Ammon's horn (tissue), 1 donor: ENCODE measurements at places on chromosomes 1 and 21.

- DNase-seq: no peak
Measured at GRCh38 chr1:33649759-33650158, 177.3 kb downstream of the ZSCAN20 start.

- no peak for DNase-seq
Measured at GRCh38 chr1:6111571-6111970, 65.9 kb downstream of the KCNAB2 start.

DNA sequence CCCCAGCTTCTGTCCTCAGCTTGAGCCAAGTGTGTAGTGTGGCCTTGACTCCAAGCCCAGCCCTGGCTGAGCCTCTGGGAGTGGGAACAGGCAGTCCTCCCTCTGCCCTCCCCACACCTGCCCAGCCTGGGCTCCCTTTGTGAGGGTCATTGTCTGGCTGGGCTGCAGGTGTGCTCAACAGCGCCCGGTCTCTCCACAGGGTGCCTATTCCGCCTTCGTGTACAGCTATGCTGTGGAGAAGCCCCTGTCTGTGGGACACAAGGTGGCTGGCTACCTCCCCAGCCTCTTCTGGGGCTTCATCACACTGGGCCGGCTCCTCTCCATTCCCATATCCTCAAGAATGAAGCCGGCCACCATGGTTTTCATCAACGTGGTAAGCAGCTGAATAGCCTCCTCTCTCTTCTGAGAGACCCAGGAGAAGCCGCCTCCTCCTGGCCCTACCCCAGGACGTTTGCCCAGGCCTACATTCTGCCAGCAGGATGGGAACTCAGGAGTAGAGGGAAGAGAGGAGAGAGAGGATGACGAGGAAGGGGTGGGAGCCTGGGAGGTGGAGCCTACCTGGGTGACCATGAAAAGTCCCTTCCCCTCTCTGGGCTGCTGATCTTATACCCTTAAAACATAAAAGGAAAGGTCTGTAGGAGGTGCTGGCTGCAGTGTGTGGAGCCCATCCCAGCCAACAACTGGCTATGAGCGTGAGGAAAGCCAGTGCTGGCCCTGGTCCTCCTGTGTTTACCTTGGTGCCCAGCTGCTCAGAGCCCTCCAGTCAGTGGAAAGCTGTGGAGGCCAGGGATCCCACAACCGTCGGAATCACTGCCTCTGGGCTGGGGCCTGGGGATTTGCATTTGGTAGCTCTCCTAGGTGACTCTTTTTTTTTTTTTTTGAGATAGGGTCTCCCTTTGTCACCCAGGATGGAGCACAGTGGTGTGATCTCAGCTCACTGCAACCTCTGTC is 45.7 kb downstream of the ELK4 start:
- DNase-seq: no peak

- DNase-seq: no peak
Measured at GRCh38 chr21:34008618-34009017, 64.8 kb upstream of the MRPS6 start.

- no peak for DNase-seq
Measured at GRCh38 chr21:17590430-17590829, 22.3 kb downstream of the BTG3 start.

GRCh38 chr21:42331660-42332059 is 16.5 kb upstream of the TFF3 start:
- no peak for DNase-seq

GRCh38 chr1:247561711-247562110 is 12.8 kb downstream of the GCSAML start:
- no peak for DNase-seq

GRCh38 chr1:21216835-21217811 is 40.4 kb upstream of the EIF4G3 start:
- peak; percentile 41 for DNase-seq

DNA sequence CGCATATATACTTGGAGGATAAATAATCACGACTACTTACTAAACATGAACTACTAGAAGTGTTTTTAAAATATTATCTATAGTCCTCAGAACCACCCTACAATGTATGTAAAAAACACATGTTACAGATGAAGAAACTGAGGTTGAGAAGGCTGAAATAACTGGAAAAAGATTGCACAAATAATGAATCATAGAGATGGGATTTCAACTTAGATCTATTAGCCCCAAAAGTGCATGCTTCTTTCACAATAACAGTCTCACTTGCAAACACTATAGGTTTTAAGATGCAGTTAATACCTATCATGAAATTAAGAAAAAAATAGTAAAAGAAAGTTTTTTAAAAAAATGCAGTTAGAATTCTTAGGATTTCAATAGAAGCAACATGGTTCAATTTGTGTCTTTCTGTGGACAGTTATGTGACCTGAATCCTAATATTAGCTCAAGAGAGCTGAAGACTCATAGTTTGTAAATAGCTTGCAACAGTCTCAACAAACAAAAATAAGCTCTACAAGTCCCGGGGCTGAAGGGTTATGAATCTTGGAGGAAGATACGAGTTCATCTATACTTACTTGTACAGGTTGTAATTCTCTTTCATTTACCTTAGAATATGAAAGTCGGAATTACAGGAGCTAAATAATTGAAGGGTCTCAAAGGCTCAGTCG is 58.6 kb upstream of the NTPCR start:
- no peak for DNase-seq

DNA sequence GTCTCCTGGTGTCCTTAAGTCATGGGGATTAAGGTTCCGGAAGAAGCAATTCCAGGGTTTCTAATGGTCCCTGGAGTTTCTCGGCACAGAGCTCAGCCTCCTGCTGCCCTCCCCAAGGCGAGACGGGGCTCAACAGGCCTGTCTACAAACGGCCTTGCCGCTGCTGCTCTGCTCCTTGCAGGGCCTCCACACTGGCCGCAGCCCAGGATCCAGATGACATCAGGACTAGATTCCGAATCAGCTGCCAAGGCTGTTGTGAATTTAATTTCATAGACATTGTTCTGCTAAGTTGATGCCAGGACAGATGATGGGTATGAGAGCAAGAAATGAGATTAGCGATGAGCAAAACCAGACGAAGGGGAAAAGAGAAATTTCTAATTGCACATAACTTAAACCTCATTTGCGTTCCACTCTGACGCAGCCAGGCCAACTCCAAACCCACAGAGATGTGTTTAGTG is 103.6 kb upstream of the BACE2 start:
- peak; percentile 14 for DNase-seq

GRCh38 chr1:165543532-165544438 is at the start of gene LRRC52:
Gene LRRC52, plus strand, starts transcription at chr1:165544000. Its CDS starts 297 bp downstream, at chr1:165544297.
- DNase-seq: peak; percentile 77

GRCh38 chr1:213561870-213562269 is 425.9 kb upstream of the PROX1 start:
- DNase-seq: no peak

- DNase-seq: peak; percentile 48
Measured at GRCh38 chr1:58815069-58815685, 31.3 kb upstream of the JUN start.

- no peak for DNase-seq
Measured at GRCh38 chr1:35893051-35893879, 10.3 kb downstream of the AGO1 start.

DNA sequence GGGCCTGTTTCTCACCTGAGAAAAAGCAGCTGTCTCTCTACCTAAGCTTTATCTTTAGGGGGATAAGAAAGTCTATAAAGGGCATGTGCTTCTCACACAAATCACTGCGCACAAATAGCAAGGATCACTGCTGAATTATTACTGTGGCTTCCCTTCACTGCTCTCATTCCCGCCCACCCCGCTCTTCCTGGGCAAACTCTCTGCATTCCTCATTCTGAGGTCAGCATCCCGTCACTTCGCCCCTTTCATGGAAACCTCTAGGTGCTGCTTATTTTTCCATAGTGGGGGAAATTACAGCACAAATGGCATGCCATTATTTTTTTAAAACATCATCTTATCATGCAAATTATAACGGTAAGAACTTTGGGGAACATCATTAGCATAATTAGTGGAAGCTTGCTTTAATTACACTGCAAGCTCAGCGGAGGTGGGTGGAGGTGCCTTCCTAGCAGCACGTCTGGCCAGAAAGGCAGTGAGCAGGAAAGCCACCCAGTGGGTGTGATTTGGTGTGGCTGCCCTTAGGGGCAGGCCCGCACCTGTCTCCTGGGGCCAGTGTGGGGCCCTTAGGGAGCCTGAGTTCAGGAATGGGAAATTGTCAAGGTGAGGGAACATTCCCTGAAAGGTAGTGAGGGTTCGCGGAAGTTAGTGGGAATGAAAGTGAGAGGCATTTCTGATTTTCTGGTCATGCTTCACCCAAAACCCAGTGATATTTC is 105.9 kb downstream of the LAMC2 start:
- no peak for DNase-seq

- DNase-seq: no peak
Measured at GRCh38 chr1:204927673-204928641, 57.3 kb downstream of the NFASC start.

DNA sequence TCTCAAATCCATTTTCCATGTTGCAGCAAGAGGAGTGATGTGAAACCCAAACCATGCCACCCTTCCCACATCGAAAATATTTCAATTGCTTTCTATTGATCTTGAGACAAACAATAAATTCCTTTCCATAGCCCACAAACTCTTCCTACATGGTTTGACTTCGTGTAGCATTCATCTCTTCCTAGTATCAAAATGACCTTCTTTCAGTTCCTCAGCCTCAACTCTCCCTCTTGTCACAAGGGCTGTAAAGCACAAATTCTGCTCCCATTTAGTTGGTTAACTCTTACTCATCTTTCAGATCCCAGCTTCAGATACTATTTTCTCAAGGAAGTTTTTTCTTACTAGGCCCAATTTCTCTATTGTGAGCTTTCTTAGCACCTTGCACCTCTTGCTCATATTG is 99.0 kb downstream of the ZNF281 start:
- DNase-seq: no peak

DNA sequence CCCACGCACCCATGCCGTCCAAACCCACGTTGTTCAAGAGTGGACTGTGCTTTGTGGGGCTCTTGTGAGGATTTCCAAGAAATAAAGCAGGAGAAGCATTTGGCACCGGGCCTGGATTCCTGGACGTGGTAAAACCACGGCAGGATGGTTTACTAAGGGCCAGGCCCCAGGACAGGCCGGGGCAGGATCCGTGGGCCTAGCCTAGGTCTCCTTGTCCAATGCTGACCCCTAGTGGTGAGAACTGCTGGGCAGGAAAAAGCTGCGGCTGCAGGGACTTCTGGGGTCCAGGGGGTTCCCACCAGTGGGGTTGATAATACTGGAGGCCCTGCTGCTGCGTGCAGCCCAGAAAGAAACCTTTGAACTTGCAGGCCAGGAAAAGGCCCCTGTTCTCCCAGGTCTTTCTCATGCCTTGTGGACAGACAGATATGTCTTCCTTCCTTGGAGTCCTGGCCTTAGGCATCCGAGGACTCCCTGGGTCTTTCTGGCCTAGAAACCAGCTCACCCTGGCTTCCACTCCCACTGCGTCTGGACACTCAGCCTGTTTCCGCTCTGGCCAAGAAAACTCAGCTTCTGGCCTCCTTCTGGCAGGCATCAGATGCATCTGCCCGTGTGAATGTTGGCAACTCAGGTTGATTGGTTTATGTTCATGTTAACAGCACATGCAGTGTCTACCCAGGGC is 106.9 kb upstream of the TMEM51 start:
- DNase-seq: peak; percentile 84

- DNase-seq: no peak
Measured at GRCh38 chr1:200518524-200518923, 102.0 kb downstream of the KIF14 start.
